Activated CD4-positive, alpha-beta memory T cell treated with anti-CD3 and anti-CD28 coated beads, Interleukin-2, amount 10 ng/mL, durations not matched to agents 7 days and 5 days (primary cell): ENCODE measurements at places on chromosomes 1 and 21. TPM values are rescaled to one million over a fixed set of nuclear protein-coding genes. Genes with fewer than 3 reads are reported as not detected.

- DNase-seq, result no peak
These were observed 49.5 kb downstream of the SCMH1 start for GRCh38 chr1:41192456-41193178.

GRCh38 chr1:206785182-206785765, 13.0 kb upstream of the IL10 start:
- DNase-seq, result no peak

DNA sequence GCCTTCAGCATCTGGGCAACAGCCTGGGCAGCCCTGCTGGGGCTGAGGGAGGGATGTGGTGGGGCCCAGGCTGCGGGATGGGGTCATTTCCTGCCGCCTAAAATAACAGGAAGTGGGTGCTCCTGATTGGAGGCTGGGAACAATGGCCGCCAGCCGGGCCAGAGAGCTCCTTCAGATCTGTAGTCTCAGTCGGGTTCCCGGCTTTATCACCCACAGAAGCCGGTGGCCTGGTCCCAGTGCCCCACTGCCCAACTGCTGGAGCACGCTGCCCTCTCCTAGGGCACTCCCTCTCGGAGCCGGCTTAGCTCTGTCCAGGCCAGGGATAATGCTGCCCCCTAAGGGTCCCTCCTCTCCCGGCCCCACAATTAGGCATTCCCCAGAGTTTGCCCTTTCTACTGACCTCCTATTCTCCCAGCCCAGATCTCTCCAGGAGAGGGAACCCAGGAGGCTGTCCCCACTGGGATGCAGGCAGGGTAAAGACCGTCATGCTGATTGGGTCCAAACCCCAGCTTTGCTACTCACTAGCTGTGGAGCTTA, 5.1 kb downstream of the MAP7D1 start:
- peak; percentile 84 for DNase-seq

The POU3F1 gene
- not detected for total RNA-seq

The PDZK1IP1 gene
- total RNA-seq, result not detected

The KCNE2 gene
- total RNA-seq, result not detected

The LCE3E gene
- total RNA-seq, result not detected

DNA sequence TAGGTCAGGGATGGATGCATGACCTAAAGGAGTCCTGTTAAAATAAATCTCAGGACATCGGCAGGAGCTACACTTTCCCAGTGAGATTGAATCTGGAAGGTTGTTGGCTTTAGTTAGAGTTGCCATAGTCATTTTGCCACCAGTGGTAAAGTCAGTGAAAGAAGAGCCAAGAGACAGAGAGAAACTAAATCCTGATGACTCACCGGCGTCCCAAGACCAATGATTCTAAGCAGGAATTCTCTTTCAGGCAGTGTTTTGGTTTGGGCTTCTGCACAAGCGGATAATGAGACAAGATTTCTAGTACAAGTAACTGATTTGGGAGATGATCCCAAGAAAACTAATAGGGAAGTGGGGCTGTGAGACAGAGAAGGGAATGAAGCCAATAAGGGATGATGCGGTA, 88.8 kb upstream of the ETS2 start:
- no peak for DNase-seq
